Stimulated activated CD8-positive, alpha-beta memory T cell treated with anti-CD3 and anti-CD28 coated beads, Interleukin-4, amount 100 ng/mL, for 4 hours (primary cell): ENCODE measurements at places on chromosomes 6 and 20.

DNA sequence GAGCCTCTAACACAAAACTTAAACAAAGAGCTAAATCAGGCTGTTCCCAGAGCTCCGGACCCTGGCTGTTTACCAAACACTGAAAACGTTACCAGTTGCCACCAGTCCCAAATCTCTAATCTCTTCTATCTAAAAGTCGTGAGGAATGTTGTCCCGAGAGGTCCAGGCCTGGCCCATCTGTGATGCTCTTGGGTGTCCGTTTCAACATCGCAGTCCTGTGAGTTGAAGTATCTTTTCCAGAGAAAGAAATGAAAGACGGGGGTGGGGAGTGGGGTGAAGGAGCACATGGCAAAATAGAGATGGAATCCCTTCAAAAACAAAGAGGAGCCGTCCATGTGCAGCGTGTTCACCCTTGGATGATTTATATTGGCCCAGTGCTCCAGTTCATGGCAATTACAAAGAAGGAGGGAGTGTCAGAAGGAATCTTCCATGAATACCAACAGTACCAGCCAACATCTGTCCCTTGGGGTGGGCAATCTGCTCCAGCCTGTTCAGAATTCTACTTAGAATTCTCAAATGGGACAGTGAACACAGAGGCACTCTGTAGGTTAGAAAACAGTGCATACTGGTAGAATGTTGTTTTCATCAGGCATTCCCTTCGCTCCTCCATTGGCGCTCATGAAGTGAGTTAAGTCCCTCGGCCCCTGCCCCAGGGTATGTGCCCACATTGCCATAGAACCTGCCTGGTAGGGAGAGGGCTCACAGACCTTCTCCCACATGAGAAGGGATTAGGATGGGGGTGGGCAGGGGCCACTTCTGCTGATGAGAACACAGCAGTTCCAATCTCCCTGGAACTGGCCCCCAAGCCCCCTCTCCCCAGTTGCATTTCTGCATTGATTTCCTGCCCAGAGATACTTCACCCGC is 112.1 kb downstream of the LY86 start:
- DNase-seq: no peak

- DNase-seq: no peak
Observed at GRCh38 chr20:40317156-40317790, 371.8 kb downstream of the MAFB start.

DNA sequence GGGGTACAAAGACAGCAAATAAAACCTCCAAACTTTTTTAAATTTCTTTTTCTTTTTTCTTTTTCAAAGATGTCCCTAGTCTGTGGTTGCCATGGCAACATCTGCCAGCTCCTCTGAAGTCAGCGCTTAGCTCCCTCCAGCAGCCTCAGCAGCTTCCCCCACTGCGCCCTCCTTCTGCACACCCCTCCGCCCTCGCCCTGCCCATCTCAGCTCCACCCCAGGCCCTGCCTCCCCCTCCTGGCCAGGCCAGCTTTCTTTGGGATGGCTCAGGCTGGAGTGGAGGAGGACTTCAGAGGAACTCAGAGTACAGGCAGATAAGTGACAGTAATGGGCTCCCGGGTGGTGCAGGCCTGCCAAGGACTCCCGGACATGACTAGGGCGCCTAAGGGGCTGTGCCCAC is 104.6 kb downstream of the LRFN2 start:
- no peak for DNase-seq

GRCh38 chr6:18422136-18422535 is 35.0 kb downstream of the RNF144B start:
- no peak for DNase-seq

DNA sequence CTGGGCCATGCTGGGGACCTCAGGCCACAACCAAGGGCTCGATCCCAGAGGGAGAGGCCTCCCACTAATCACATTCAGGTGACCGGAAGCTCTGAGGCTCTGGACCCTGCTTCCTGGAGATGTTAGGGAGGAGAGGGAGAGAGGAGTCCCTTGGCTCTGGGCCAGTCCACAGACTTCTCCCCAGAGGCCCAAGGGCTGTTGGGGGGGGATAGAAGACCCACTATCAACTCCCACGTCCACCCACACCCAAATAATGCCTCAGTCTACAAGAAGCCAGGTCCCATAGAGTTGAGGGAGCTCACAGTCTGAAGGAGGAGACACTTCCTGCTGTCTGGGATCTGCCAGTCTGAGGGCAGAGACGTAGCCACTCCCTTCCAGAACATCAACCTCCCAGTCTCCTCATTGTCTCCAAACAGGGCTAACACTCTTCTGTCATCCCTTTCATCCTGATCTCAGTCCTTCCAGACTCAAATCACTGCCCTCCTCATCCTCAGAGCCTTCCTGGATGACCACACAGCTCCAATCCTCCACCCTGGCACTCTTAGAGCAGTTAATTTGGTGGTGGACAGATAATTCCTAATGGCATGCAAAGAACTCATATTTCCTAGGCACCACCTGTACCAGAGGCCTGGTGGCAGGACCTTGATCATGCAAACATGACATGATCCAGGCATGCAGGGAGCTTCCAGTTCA is 69.9 kb downstream of the MRPL14 start:
- no peak for DNase-seq

- DNase-seq: no peak
Observed at GRCh38 chr20:52859156-52859876, 112.8 kb upstream of the TSHZ2 start.

DNA sequence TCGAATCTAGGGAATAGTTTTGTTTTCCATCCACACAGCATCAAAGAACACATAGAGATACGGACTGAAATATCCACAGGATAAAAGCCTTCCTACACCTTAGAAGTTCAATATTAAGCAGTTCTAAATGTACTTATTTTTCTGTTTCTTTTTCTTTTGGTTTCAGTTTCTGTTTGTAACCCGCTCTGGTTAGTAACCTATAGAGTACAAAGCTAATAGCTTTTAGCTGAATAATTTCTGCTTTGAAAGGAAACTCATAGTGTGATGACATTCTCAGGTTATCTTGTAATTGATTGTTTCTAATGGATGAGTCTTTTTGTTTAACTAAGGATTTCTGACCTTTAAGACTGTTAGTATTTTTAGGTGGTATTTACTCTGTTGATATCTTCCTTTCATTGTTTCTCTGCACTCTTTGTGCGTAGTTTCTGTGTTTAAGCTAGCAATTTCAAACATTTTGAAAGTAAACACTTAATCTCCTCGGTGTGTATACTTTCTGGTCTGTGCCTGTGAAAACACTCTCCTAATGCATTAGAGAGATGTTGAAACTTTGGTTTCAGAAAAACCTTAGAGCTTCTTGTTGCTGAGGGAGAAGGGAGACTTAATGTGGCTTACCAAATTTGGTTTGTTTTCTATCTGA is 385.5 kb downstream of the HDGFL1 start:
- DNase-seq: no peak

GRCh38 chr6:37171201-37171969 is 1.4 kb downstream of the PIM1 start:
- DNase-seq: no peak

GRCh38 chr6:130047088-130047995 is 29.0 kb downstream of the L3MBTL3 start:
- DNase-seq: no peak

DNA sequence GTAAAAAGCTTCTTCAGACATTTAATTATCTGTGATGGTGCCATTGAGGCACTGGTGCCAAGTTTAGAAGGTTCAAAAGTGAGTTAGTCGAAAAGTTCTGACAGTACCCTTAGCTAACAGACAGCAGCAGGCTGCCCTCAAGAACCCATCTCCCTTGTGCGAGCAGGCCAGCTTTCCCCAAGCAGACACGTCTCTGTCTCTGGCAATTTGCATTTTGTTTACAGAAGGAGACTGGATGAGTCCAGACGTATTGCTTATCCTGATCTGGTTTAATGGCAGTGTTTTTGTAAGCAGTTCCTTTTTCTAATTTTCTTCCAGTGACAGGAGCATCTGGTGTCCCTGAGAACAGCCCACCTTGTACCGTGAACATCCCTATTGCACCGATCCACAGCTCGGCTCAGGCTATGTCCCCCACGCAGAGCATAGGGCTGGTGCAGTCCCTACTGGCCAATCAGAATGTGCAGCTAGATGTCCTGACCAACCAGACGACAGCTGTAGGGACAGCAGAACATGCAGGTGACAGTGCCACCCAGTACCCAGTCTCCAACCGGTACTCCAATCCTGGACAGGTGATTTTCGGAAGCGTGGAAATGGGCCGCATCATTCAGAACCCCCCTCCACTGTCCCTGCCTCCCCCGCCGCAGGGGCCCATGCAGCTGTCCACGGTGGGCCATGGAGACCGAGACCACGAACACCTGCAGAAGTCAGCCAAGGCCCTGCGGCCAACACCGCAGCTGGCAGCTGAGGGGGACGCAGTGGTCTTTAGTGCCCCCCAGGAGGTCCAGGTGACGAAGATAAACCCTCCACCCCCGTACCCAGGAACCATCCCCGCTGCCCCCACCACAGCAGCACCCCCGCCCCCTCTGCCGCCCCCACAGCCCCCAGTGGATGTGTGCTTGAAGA is 58.3 kb upstream of the TMEM181 start:
- DNase-seq: no peak

DNA sequence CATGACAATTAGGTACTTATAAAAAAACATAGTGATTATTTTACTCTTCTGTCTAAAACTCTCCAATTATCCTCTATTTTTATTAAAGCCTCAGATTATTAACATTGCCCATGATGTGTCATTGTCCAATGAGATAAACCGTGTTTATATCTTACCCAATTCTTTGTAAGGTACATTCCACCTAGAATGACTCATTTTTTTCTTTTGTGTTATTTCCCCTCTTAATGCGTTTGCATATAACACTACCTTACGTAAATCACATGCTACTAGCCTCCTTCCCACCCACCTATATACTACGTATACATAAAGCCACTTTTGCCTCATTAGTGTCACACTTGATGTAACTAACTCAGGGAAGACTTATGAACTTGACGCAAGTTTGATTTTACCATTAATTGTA is 336.3 kb upstream of the PTCHD4 start:
- no peak for DNase-seq

DNA sequence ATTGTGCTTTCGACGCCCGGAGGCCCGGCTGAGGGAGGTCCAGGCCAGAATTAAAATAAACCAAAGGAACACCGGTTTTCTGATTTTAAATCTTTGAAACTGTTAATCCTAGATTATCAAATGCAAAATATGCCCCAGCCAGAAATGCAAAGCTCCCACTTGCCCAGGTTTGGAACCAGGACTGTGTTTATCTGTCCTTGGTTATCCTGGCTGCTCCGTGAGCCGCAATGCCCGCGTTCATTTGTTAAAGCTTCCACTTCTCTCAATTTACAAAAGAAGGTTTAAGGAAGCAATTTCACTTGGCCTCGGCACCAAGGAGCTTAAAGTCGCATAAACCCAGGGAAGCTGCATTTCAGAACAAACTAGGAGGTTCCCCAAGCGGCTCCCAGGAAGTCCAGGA is 250.0 kb downstream of the TAF4 start:
- no peak for DNase-seq

DNA sequence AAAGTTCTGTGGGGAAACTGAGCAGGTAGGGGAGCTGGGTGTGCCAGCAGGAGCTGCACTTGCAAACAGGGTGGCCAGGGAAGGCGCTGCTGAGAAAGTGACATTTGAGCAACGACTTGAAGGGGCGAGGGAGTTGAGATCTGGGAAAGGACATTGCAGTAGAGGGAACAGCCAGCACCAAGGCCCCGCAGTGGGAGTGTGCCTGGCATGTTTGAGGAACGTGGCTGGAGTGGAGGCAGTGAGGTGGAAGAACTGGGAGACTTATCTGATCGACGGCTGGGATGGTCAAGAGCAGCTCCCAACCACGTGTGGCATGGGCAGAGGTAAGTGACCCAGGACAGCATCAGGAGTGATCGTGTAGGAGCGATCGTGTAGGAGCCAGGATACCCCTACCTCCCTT is 77.3 kb downstream of the TOX2 start:
- DNase-seq: no peak

DNA sequence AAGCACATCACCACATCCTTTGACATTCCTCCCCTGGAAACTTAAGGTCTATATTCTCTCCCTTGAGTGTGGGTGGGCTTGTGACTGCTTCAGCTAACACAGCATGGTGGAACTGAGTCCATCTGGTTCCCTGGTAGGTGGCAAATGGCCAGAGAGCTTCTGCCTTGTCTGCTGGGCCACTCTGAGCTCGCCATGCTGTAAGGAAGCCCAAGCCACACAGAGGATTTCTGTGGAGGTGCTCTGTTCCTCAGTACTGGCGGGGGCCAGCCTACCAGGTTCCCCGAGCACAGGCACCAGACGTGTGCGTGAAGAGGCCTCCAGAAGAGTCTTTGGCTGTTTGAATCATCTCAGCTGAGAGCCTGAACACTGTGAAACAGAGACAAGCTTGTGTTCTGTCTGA is 41.6 kb upstream of the PMEPA1 start:
- DNase-seq: no peak

- DNase-seq: no peak
Observed at GRCh38 chr6:101403216-101403945, 9.9 kb downstream of the GRIK2 start.

DNA sequence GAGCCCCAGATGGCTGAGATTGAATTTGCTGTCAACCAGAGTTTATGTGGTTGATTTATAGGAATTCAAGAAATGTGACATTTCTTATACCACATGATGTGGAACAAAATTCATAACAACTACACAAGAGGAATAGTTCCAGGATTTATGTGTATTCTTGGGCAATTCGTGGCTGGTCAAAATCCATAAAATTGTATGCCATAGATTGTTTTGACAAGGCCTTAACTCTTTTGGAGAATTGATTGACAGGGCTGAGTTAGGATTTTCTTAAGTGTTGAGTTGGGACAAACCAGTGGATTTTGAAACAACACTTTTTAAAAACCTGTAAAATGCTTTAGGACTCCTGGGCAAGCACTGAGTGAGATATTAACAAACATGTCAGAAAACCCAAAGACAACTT is 19.4 kb upstream of the SLC2A12 start:
- no peak for DNase-seq

GRCh38 chr20:45752746-45753145 is 30.6 kb downstream of the SPINT4 start:
- DNase-seq: no peak

- DNase-seq: no peak
Observed at GRCh38 chr6:129672341-129672682, 37.7 kb downstream of the ARHGAP18 start.

GRCh38 chr6:111353912-111354462 is 129.0 kb downstream of the REV3L start:
- DNase-seq: no peak

- no peak for DNase-seq
Observed at GRCh38 chr6:137715589-137716045, 151.4 kb upstream of the TNFAIP3 start.

GRCh38 chr6:11553824-11554223 is 16.3 kb downstream of the TMEM170B start:
- no peak for DNase-seq

DNA sequence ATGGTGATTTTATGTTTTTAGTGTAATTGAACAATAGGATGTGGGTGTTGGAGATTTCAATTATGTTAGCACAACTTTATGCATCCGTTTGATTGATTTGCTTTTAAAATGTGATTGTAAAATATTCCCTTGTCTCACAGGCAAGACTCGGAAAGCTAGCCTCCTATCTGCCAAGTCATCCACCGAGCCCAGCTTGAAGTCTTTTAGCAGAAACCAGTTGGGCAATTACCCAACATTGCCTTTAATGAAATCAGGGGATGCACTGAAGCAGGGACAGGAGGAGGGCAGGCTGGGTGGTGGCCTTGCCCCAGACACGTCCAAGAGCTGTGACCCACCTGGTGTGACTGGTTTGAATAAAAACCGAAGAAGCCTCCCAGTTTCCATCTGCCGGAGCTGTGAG is 200.9 kb downstream of the SASH1 start:
- DNase-seq: no peak
